ENCODE measurements at places on chromosomes 11 and 22. TPM values are rescaled to one million over a fixed set of nuclear protein-coding genes. Genes with fewer than 3 reads are reported as not detected.

GRCh38 chr11:62400760-62401159 is 18.1 kb upstream of the SCGB1A1 start:
- DNase-seq, result no peak

DNA sequence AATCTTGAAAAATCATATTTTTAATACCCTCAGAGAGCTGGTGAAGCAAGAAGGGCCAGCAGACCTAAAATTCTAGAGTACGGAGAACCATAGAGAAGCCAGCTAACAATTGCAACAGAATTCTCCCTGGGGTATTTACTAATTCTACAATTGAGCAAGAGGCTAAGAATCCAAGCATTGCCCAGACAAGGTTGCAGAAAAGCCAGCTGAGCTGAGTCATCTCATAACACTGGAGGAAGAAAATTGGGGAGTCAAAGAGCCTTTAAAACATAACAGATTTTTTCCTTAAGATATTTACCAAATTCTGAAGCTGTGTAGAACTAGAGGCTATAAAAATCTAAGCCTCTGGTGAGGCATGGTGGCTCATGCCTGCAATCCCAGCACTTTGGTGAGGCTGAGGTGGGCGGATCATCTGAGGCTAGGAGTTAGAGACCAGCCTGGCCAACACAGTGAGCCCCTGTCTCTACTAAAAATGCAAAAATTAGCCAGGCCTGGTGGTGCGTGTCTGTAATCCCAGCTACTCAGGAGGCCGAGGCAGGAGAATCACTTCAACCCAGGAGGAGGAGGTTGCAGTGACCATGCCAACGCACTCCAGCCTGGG is 13.6 kb upstream of the TMEM216 start:
- DNase-seq, result peak; percentile 55

DNA sequence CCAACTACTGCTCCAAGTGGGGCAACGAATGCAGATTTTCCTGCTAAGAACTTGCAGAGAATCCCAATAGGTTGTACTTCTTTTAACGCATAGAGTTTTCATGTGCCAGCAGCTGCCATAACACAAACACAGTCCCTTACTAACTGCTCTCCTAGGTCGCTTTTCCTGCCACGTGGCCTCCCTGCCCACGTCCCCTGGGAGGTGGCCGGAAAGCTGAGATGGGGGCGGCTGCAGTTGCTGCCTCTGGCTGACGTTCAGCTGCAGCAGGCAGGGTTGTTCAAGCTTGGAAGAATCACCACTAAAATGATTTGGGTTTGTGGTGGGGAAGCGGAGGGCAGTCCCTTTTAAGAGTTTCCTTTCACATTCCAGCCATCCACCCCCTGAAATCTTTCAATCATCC is 39.3 kb downstream of the ZNF202 start:
- DNase-seq, result no peak

- DNase-seq, result peak; percentile 35
Measured at GRCh38 chr11:100525635-100526034, 161.5 kb upstream of the ARHGAP42 start.

DNA sequence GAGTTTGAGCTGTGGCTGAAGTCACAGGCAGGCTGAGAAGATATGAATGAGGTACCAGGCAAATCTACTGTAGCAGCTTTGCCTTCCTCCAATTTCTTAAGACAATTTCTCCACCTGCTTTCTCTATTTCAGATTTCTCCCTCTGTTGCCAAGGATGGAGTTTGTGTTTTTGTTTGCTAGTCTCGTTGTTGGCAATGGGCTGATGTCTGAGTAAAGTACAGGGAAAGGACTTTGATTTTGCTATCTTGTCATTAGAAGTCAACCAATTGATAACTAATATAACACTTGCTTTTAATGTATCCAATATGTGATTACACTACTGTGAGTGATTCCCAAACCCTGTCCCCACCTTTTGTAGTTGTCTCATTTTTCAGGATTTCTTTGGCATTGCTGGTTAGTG is 40.1 kb upstream of the RRAS2 start:
- DNase-seq, result no peak

DNA sequence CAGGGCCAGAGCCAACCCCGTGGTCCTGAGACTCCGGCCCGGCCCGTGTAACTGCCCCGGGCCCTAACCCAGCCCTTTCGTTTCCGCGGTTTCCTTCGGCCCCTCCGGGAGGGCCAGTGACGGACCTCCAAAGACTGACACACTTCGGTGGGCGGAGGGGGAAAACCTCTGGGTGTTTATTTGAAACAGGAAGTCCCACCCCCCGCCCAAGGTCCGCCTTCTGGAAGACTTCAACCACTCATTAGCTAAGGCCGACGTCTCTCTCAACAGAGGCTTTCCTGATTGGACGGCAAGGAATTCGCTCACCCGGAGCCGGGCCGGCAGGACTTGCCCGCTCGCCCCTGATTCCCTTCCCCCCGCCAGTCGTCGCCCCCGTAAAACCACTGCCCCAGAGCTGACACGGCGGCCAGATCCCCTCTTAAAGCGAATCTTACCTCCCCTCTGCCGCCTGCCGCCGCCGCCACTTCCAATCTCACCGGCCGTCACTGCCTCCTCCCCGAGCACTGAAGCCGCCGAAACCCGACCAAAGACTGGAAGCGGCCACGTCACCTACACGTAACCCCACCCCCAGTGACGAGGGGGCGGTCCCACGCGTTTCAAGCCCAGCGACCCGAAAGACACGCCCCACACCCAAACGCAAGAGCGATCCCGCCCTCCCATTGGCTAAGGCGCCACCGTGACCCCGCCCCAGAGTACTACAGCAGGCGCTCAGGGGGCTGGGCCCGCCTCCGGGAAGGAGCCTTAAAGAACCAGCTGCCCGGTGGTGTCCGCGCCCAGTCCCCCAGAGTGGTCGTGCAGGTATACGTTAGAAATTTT is at the start of gene STX5:
Gene STX5, minus strand, starts transcription at position 532 of the 816 bp plus-strand sequence. CDS start 808 bp downstream, outside the sequence.
- DNase-seq, result peak; percentile 99

- no peak for DNase-seq
Measured at GRCh38 chr11:40403321-40403720, 1056.1 kb downstream of the LRRC4C start.

The RTN4R gene
- total RNA-seq, result 10.7 TPM

Data from Caco-2 (cell line).